ENCODE measurements at places on chromosomes 7 and 10.

DNA sequence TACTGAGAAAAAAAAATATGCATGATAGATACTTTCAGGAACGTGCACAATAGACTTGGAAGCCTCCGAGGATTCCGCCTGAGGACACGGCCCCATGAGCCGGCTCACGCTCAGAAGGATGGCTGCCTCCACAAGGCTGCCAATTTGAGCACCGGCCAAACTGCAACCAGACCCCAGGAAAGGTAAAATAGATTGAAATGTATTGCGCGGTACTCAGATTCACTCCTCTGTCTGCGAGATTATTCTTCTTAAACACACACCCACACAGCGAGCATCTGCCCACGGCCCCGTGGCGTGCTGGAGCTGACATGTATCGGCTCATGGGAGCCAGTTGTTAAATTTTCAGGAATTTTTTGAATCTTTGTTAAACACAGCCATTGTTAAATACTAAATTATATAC is 653.2 kb upstream of the MKI67 start:
- DNase-seq = no peak

- DNase-seq = no peak
Measured at GRCh38 chr10:7015457-7015856, 395.4 kb downstream of the SFMBT2 start.

DNA sequence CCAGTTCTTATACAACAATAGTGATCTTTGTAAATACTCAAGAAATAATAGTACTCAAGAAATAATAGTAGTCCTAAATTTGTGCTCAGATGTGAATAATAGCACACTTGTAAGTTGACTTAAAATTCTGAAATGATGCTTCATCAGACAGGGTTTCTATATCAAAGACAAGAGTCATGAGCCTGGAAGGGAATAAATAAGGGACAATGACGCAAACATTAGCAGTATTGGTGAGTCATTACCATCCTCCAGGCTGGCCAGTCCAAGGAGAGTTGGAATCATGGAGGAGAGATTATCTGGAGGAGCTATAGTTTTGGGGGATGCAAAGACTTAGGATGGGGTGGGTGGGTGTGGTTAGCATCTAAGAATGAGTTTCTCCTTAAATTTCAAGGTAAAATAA is 6.1 kb upstream of the SH3PXD2A start:
- DNase-seq = peak; percentile 49

GRCh38 chr7:50662041-50662694 is 97.0 kb upstream of the DDC start:
- DNase-seq = no peak

- no peak for DNase-seq
Measured at GRCh38 chr10:61089251-61089650, 145.3 kb upstream of the RHOBTB1 start.

DNA sequence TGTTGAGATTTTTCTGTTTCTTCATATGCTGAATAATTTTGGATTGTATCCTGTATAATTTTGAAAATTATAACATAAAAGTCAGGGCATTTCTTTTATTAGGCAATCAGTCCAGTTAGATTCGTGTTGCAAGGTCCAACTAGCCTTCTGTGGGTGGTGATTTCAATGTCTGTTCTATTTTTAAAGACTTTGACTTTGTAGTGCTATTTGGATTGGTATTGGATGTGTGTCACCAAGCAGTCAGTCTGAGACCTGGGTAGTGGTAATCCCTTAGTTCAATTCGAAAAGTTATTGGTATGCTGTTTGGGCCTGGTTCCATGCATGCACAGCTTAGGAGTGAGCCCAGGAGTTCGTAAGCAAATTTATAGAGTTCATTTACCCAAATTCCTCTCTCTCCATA is 82.2 kb downstream of the EPDR1 start:
- DNase-seq = no peak

DNA sequence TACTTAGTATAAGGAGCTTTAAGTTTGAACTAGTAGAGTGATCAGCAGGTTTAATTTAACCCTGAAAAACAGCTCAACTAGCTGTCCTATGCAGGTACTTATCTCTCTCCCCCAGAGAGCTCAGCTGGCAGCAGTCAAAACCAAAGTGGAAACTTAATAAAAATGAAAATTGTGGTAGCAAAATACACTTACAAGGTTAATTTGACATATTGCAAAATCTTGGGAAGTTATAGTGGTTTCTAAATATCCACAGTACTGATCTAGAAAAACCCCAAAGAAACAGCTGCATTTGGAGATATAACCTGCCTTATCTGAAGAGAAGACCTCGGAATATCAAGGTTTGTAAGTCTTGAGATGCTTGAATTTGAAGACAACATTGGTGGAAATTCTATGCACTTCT is 269.2 kb downstream of the RNLS start:
- no peak for DNase-seq

DNA sequence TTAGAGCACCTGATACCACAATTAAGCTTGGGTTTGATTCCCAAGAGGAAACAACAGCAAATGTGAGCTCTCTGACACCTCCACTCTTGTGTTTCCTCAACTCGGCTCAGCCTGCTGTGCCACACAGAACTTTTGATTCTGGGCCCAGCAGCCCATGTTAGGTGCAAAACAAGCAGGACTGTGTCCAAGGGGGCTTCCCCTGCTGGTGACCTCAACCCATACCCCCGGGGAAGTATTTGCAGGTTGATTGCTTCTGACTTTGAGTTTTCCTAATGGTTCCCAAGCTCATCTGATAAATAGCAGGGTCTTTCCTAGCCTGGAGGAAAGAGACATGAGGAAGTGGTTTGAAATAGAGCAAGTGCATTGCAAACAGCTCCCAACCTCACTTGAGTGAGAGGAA is 43.5 kb upstream of the ADAM12 start:
- DNase-seq = no peak

GRCh38 chr10:1782841-1783240 is 45.5 kb upstream of the ADARB2 start:
- DNase-seq = no peak

GRCh38 chr7:46283852-46284251 is 362.8 kb upstream of the IGFBP3 start:
- DNase-seq = no peak

- no peak for DNase-seq
Measured at GRCh38 chr10:28250782-28251181, 52.1 kb downstream of the MPP7 start.

GRCh38 chr7:2520761-2521290 is 1.3 kb downstream of the LFNG start:
- no peak for DNase-seq

DNA sequence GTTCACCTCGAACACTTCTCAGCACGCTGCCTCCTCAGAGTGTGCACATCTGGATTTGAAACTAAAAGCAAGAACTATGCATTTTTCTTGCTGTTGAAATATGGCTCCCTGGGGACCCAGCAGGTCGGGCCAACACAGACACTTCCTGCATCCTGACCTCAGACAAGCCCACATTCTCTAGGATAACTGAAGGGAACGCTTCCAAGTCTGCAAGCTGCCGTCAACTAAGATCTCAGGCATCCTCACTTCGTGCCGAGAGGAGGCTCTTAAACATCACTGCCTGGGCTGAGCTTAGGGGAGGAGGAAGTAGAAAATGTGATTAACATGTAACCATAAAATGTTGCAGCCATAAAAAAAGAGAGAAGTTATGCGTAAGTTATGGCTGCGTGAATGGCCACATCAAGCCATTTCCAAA is 65.5 kb downstream of the PYROXD2 start:
- peak; percentile 100 for DNase-seq

- peak; percentile 68 for DNase-seq
Measured at GRCh38 chr10:102269017-102269416, 23.7 kb downstream of the GBF1 start.

DNA sequence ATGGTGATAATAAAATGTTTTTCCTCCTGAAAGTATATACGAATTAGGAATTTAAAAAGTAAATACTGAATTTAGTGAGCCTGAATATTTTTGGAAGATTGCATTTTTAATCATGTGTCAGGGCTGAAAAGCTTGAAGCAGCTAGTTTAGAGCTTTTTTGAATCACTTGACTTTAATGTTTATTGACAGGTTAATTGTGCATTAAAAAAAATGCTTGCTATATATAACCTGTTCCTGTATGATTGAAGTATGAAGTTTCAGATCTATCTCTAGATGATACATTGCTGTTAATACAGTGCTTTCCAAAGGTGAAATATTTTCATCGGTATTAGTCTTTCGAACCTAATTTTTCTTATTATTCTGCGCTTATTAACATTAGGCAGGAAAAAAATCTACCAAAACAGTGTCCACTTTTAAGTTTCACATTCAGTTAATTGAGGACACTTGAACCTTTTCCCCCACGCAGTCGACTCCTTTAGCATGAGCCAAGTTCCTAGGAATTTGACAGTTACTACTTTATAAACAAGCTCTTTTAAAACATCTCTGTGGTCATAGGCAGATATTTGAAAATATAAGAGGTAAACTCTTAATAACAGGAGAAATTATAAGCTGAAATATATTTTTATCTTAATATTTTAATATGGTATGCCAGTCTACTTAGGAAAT is 187.1 kb downstream of the MLLT10 start:
- no peak for DNase-seq

GRCh38 chr7:94303118-94303517 is 91.6 kb upstream of the COL1A2 start:
- DNase-seq = no peak

DNA sequence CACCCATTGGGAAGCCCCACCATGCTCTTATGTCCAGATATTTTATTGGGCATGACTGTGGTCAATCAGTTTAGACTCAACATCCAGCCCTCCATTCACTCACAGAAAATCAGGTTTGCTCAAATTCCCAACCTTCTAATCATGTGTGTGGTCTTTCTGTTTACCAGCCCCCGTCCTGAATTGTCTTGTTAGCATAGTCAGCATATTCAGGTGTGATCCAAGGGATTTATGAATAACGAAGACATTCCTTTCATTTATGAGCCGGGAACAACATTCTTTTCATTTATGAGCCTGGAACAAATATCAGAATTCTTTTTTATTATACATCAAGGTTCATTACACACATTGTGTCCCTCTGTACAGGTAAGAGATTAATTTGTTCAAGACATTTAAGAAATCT is 376.3 kb upstream of the POM121L12 start:
- DNase-seq = no peak

GRCh38 chr10:97732052-97732359 is 4.9 kb upstream of the ZFYVE27 start:
- DNase-seq = no peak

GRCh38 chr7:104621321-104621720 is 292.9 kb downstream of the LHFPL3 start:
- no peak for DNase-seq

DNA sequence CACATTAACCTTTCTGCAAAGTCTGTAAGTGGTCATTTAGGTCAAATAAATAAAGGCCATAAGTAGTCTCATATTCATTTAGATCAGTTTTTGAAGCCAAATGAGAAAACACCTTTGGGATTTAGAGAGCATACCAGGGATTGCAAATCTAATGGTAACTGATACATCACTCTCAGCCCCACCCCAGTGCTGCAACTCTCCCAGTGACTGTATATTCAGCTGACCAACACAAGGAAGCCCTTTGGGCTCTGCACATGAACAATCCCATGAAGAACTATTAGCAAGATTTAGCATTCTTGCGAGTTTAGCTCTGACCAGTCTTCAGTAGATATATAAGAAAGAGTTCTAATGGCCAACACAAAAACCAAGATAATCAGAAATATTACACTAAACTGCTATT is 252.3 kb downstream of the CSTF2T start:
- DNase-seq = no peak

DNA sequence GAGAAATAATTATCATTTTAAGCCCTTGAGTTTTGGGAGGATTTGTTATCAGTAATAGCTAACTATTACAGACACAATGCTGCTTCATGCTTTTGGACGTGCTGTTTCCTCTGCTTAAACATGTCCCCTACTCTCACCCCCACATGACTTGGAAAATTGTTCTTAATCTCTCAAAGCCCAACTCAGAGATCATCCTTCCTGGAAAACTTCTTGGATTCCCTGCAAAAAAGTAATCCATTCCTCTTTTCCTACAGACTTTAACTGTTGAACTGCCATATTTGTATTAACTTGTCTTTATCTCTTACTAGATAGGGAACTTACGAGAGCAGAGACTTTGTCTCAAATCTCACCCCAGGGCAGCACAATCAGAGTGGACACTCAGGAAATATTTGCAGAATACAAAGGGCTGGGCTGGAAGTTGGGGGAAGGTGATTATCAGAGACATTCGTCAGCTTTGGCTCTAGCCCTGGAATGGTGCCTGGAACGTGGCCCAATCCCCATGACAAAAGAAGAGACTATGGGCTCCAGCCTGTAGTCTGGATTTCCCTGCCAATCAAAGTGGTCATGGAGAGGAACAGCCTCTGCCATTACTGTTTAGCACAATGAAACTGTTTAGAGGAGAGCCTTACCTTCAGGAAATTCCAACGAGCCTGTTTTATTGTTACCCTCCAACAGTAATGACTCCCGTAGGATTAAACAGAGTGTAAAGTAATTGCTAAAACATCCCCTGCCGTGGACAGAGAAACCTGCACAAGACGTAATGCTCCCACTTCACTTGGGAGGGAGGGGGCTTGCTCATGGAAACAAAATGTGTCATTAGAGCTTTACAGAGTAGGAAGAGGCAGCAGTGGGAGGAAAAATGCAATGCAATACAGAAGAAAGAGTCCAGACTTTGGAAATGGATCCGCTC is 140.4 kb upstream of the AUTS2 start:
- no peak for DNase-seq

DNA sequence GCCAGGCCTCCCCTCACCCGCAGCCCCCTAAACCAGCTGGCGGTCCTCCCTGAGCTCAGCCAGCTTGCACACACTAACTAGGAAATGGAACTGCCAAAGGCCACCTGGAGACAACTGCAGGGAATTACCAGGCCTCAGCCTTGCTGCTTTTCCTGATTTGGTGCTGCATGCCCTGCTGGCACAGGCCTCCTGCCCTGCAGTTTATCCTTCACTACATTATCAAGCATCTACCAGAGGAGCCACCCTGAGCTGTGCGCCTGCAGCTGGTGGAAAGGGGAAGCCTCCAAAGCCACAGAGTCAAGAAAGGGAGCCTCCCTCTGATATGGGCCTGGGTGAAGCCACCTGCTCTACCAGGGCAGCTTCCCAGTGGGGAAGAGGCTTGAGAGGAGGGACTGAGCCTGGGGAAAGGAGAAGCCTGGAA is 139.8 kb downstream of the GRID1 start:
- DNase-seq = no peak

- no peak for DNase-seq
Measured at GRCh38 chr7:81816312-81816711, 46.5 kb upstream of the HGF start.
